Amniotic epithelial cell (primary cell): ENCODE measurements at places on chromosomes 16 and 17.
A peak's percentile ranks its signal among the peaks of the same experiment; 100 is the strongest.

GRCh38 chr16:89315791-89316581 lies 98.5 kb downstream of the ZNF778 start:
- peak; percentile 82 for DNase-seq

- DNase-seq, result no peak
Observed at GRCh38 chr17:6218333-6218732, 148.2 kb downstream of the WSCD1 start.

GRCh38 chr16:84065536-84066132 lies 23.0 kb upstream of the SLC38A8 start:
- peak; percentile 58 for DNase-seq

GRCh38 chr17:29100296-29100695 lies 57.4 kb downstream of the PIPOX start:
- DNase-seq, result no peak

DNA sequence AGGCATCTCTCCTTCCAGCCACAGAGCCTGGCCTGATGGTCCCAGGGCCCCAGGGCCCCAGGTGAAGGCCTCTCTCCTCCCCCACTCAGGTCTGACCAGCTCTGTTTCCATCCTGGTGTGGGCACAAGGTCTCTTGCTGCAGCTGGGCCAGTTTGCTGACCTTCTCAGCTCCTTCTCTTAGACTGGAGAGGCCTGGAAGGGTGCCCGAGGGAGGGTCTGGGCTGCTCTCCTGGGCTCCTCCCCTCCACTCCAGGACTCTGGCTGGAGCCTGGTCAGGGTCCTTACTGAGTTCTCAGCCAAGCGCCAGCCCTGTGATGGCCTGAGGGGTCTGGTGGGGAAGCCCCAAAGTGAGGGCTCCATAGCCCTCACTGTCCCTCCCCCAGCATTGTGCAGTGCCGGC lies 12.4 kb downstream of the SOCS3 start:
- no peak for DNase-seq

DNA sequence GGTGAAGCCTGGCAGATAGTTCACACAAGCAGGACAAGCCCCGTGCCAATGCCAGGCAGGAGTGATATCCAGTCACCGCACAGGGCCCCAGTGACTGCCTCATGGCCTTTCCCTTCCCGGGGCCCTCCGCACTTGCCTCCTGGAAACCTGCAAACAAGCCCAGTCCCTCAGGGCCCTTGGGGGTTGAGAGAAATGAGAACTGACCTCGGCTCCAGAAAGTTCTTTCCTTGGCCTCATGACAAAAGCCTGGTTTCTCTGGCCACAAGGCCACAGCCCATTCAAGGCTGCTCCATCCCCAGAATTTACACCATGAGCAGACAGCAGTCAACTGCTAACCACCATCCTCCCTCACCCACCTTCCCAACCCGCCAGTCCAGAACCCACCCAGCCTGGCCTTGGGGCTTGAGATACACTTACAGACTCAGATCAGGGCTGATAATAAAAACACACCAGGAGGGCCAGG lies 77.6 kb downstream of the CCDC182 start:
- no peak for DNase-seq

DNA sequence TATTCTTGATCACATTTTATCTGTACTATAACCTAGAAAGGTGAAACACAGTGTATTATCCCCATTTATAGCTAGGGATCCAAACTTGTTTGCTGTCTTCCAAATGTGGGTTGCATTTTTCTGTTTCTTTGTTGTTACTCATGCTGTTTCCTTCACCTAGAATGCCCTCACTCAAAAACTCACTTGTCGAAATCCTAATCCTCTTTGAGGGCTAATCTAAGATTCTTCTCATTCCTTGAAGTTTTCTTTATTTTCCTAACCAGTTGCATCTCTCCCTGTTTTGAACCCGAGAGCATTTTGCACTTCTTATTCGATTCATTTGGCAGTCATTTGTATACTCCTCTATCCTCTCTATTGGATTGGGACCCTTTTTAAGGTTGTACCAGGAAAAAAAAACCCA lies 9.6 kb downstream of the CALCOCO2 start:
- peak; percentile 81 for DNase-seq

DNA sequence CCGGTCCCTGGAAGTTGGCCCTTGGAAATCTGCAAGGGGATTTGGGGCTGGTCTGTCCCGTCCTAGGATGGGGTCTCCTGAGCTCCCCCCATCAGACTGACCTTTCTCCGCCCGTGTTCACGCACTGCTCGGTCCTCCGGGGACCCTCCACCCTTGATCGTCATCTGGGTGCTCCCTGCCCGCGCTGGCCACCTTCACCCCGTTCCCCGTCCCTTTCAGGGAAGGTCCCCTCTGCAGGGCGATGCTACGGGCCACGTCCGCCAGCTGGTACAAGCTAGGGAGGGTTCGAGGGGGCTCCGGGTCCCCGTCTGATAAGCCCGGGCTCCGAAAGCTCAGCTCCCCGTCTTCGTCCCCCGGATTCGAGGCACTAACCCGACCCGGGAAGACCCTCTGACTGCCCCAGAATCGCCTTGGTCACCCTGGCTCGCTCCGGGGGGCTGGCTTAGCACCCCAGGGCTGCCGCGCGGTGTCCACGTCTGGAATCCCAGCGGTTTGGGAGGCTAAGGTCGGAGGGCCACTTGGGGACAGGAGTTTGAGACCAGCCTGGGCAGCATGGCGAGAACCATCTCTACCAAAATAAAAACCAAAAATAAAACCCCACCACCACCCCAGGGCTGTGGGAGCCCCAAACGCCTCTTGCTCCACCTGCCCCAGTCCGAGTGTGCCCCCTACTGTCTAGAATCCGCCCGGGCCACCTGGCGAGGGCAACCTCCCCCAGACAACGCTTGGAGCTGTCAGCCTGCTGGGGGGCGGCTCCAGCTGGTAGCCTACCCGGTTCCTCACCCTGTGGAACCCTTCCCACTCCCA lies 1.1 kb upstream of the SLC43A2 start:
- no peak for DNase-seq

- no peak for DNase-seq
Observed at GRCh38 chr17:32491371-32492263, 4.8 kb downstream of the CDK5R1 start.

DNA sequence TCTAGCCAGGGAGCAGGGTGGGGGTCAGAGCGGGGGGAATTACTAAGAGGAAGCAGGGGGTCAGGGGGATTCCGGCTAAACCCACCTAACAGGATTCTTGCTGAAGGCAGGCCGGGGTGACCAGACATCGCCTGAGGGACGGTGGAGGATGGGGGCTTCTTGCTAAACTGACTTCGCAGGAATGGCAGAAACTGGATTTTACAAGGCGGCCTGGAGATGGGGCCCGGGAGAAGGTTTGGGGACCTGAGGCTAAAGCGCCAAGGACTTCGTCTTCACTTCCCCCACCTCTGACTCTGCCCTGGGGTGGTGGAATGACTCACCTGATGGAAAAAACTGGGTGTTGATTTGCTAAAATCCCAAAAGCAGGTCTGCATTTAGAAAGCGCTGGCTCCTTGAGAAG lies 23.5 kb downstream of the LGALS3BP start:
- DNase-seq, result no peak

- DNase-seq, result no peak
Observed at GRCh38 chr17:80976701-80977100, 14.9 kb upstream of the CHMP6 start.

DNA sequence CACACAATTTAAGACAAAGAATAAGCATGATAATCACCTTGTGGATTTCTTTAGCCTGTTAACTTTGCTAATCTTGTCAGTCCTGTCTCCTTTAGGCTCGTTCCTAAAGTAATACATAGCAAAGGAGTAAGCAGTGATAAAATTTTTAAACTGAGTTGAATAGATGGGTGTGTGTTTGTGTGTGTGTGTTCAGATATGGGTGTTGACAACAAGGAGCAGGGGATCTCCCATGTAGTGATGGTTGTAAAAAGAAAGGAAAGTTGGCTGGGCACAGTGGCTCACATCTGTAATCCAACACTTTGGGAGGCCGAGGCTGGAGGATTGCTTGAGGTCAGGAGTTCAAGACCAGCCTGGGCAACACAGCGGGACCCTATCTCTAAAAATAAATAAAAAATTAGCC lies 44.6 kb upstream of the KCNJ2 start:
- DNase-seq, result no peak

DNA sequence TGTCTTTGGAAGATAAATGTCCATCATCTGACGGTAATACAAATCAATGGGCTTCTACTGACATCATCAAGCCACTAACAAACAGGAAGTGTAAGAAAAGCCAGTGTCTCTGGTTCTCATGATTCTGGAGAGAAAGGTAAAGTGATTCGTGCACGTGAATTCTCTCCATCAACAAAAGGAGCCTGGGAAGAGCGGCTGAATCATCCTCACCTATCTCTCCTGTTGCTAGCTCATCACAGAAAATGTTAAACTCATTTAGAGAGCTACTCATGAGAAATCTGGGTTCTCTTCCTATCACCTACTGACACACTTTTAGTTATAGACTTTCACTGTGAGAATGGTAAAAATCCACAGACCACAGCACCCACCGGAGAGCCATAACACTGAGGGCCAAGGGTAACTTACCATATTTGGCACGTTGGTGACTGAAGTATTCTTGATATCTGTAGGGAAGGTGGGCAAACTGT lies 70.3 kb downstream of the CREBBP start:
- DNase-seq, result no peak

- no peak for DNase-seq
Observed at GRCh38 chr16:13426736-13427135, 493.2 kb upstream of the ERCC4 start.

GRCh38 chr17:29021226-29021625 lies 15.4 kb upstream of the SEZ6 start:
- DNase-seq, result no peak

- DNase-seq, result no peak
Observed at GRCh38 chr17:40720899-40721298, 17.3 kb upstream of the KRT24 start.

DNA sequence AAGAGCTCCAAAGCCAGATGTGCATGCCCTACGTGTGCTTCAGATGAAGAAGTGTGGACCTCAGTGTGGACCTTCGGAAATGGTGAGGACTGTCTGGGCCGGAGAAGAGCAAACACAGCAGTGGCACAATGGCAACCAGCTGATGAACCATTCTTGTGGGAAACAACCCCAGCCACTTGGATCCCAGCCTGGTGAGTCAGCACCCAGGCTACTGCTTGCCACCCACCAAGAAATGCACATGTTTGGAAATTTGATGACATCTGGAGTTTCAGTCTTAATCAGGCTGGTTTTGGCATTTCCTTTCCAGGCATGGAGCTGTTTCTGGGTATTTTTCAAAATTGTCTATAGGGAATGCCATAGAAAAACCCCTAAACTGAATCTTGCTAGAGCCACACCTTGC lies 42.7 kb downstream of the DYNLRB2 start:
- DNase-seq, result peak; percentile 47

GRCh38 chr16:13325396-13325795 lies 424.0 kb downstream of the SHISA9 start:
- no peak for DNase-seq

DNA sequence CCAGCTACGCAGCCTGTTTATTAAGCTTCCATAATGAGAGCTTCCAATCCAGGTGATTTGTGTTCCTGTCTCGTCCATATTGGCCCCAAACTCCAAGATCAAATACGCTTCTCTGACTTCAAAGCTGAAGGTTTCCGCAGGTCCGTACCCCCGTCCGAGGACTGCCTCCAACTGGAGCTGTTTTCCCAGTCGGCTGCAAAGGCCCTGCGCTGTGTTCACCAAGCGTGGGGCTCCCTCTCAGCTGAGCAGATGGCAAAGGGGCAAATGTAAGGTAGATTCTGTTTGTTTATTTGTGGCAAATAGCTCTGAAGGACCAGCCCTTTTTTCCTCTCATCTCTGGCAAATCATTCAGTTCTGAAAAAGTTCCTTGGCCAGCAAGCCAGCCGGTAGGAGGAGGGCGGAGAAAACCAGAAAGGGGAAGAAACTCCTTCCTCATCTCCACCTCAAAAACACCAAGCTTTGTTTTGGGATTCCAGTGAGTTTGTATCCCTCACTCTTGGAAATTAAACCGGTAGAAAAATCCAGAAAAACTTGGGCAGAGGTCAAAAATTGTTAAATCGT lies 35.2 kb downstream of the NXN start:
- DNase-seq, result no peak

GRCh38 chr17:44006272-44006597 lies 1.8 kb downstream of the NAGS start:
- DNase-seq, result no peak

GRCh38 chr16:77928096-77928495 lies 94.3 kb upstream of the CLEC3A start:
- no peak for DNase-seq

DNA sequence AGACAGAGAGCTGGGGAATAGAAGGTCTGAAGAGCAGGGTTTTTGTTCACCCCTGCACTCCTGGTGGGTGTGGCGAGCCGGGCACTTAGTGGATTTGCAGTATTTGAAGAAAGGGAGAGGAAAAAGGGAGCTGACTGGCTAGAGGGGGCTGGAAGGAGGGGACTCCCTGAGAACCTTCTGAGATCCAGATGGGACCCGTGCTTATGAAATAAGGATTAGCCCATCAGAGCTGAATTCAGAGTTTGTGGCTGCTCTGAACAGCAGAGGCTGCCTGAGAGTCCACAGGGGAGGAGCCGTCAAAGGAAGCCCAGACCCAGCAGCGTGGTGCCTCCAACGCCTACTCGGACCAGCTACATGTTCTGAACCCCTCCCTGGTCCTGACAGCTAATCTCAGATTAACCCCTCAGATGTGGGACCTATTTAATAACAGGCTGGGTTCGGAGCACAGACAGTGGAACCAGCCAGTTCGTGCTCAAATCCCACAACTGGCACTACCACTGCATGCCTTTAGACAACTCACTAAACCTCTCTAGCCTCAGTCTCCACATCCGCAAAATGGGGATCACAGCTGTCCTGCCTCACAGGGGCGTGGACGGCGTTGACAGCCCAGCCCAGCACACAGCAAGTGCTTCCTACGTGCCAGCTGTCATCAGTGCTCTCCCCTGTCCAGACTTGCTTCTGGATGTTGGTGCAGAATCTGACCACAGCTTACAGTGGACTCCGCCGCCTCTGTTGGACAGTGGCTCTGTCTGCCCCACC lies 70.6 kb downstream of the DYNLRB2 start:
- DNase-seq, result no peak

DNA sequence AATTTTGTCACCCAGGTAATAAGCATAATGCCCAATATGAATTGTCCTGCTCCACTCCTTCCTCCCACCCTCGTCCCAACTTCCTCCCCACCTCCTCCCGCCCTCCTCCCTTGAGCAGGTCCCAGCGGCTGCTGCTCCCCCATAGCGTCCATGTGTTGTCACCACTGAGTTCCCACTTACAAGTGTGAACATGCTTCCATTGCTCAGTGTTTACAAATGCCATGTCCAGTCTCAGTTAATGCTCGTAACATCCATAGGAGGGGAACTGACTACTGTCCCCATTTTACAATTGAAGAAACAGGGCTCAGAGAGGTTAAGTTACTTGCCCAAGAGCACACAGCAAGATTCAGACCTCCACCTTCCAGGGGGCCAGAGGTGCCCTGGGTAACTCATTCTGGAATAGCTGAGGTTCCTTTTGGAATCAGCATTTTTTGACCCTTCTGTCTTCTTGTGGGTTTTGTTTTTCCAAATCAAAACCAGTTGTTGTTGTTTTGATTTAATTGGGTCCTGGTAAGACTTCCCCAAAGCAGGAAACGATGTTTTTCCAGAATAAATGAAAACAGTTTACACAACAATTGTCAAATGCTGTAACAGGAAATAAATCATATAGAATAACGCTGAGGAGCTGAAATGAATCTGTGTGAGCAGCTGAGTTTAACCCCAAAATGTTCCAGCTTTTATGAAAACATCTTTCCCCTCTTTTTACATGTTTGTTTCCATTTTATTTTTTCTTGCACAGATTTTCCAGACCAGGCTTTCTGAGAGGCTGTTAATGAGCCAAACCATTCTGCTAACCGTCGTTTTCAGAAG lies 73.9 kb downstream of the ZDHHC7 start:
- DNase-seq, result no peak
